ENCODE measurements at places on chromosomes 12 and 14. TPM values are rescaled to one million over a fixed set of nuclear protein-coding genes. Genes with fewer than 3 reads are reported as not detected.

DNM1L gene
- total RNA-seq: 70.8 TPM

FNTB gene
- total RNA-seq: 18.3 TPM

GLS2 gene
- 3.3 TPM for total RNA-seq

CELA1 gene
- total RNA-seq: not detected

CCND2 gene
- total RNA-seq: 88.3 TPM

POU6F1 gene
- 3.9 TPM for total RNA-seq

DNA sequence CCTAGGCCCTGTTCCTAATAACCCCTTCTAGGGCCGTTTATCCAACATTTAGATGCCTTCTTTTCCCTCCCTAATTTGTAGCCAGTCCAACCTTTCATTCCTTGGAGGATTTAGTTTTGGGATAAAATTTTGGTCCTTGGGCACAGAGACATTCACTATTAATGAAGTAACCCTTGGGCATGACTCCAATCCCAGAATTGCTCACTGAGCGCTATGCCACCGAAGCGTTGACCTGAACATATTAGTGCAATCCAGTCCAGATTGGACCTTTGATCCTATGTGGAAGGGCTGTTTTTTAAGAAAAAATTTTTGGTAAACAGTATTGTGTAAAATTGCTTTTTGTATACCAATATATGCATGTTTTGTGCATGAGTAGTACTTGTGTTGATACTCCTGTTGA, 10.0 kb downstream of the DACT1 start:
- DNase-seq: no peak

DNA sequence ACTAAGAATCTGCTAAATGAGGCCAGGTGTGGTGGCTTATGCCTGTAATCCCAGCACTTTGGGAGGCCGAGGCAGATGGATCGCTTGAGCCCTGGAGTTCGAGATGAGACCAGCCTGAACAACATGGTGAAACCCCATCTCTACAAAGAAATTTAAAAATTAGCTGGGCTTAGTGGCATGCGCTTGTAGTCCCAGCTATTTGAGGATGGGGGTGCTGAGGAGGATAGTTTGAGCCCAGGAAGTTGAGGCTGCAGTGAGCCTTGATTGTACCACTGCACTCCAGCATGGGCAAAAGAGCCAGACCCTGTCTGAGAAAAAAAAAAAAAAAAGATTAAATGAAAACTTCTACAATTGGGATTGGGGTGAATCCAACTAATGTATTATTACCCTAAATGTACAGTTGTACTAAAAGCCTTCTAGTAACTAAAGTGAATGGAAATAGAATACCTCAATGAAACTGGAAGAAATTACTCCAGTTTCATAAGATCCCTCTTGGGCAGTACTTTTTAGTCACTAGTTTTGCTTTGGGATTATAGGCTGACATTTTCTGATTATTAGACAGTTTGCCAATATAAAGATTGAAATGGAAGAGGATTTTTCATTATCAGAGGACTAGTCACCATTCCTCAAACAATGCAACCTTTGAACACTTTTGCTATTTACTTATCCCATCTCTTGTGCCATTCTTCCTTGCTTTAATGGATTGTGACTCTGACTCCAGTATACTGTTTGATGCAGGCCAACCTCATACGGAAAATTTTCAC, 14.3 kb downstream of the COCH start:
- no peak for DNase-seq

GRCh38 chr12:57240926-57241401, 10.0 kb downstream of the STAC3 start:
- DNase-seq: no peak

GRCh38 chr12:46124132-46124847, 133.9 kb upstream of the SCAF11 start:
- DNase-seq: peak; percentile 14

DNA sequence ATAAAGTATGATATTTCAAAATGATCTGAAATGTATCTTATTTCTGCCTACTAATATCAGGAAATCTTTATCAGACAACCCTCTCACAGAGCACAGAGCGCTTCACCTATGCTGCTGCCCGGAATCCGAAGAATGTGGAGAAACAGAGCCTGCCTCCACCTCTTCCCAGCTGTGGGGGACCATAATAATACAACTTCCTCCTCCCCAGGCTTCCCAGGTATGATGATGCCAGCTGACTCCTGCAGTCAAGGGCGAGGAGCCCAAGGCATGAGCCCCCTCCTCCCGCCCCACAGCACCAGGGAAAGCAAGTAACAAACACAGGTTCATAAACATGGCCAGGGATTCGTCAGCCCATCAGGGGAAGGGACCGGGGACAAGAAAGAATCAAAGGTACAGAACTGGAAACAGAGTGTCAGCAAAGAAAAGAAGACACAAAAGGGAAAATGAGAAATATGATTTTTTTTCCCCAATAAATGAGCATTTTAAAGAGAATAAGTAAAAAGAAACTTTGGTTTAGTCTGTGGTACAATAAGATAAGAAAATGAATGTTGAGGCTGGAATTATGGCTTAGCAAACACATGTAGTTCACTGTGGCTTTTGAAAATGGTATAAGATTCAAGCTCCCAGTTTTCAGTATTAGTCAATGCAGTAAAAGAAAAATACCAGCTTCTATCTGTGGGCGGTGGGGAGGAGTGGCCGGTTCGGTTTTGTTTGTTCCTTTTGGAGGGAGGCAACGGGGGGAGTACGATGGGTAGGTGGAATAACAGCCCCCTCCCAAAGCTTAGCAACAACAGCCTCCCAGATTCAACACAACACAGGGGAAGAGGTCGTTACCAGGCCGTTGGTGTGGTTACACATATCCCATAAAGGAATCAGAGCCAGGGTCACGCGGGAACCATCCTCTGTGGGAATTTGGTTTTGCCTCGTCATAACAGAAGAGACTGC, 68.3 kb downstream of the SETD3 start:
- peak; percentile 19 for DNase-seq

- no peak for DNase-seq
These were observed 84.2 kb downstream of the AVPR1A start for GRCh38 chr12:63066782-63067181.

DNA sequence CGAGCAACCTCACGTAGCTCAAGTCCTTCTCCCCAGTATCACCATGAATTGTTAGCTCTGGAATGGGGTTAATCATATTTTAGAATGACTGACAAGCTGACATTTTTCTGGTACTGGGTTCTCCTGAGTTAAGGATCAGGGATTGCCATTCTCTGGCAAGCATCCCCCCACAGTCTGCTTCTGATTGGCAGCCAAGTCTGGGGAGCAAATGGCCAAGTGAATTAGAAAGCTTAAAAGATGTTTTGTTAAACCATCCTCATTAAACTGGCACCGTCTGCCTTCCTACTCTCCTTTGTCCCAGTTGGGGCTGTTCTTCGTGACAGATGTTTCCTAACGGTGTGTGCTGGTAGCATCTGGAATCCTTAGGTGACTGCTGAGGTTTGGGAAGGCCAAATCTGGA, 17.2 kb upstream of the CISTR start:
- no peak for DNase-seq

DNA sequence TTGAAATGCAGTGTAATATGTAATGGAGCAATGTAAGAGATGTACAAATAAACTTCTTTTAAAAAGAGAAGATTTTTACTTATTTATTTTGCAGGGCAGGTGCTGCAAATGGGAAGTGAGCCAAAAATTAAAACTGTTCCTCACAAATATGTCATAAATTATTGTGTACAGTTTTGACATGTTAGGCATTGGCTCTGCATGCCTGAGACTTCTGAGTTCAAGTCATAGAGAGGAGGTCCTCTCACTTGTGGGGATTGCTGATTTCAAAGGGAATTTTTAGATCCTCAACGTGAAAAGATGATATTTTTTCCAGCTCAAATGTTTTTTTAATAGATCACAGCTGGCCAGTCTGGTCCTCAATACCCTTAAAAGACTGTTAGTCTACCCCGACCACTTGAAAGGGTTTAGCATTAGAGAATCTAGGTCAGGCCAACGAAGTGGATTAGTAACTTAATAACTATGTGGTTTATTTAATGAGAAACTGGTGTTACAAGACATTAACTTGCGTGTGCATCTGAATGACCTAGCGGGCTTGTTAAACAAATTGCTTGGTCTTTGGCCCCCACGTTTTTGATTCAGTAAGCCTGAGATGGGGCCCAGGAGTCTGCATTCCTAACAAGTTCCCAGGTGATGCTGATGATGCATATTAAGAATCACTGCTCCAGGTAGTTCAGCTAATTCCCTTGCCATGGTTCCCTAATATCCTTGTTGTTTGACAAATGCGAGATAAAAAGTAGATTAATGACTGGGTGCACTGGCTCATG, 30.9 kb upstream of the WDR89 start:
- peak; percentile 73 for DNase-seq

DNA sequence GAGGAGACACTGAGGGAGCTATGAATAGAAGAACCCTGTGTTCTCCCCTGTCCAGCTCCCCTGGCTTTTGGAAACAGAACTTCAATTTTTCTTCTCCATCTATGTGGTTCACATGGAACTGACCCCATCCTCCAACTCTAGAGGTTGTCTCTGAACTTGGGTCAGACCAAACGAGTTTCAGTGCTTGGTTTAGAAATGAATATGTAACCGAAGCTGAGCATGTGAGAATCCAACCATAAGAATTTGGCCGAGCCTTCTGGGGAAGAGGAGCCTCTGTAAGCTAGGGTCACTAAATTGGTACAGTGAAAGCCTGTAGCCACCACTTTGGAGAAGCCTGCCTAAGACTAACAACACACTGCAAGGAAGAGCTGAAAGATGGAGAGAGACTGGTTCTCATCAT, 464.4 kb downstream of the ZFP36L1 start:
- DNase-seq: no peak

DNA sequence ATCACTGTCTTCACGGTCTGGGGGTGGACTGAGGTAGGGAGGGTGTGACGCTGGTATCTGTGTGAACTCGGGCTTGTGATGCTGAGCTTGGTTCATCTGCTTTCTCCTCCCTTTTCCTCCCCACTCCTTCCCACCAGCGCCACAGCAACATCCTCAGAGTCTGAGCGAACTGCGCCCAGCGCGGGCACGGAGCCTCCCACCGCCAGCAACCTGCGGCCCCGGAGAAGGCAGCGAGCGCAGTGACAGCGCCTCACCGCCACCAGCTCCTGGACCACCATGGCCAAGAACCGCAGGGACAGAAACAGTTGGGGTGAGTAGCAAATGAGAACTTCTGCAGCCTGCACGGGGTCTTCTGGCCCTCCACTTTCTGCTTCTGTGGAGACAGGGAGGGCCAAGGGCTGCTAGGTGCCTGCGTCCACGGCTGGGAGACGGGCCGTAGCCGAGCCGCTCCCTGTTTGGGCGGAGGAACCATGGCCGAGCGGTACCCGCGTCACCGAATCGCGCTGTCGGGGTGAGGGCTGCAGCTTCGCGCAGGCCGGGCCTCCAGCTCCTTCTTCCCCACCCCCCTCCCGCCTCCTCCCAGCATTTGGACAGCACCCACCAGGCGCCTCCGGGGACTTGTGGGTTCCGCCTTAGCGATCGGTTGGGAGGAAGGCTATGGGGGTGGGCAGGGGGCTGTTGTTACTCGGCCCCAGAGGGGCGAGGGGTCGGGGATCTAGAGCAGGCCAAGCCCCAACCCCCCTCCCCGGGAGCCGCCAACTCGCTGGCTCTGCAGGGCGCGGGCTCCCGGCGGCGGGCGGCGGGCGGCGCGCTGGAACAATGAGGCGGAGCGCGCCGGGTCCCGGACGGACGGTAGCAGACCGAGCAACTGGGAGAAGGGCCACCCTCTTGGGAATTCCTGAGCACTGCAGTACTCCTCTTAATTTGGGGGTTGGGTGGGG, at the start of gene ATL1:
Gene ATL1, plus strand, starts transcription at position 156 of the 941 bp plus-strand sequence. Its CDS starts 121 bp downstream, at position 277.
- DNase-seq: no peak

DNA sequence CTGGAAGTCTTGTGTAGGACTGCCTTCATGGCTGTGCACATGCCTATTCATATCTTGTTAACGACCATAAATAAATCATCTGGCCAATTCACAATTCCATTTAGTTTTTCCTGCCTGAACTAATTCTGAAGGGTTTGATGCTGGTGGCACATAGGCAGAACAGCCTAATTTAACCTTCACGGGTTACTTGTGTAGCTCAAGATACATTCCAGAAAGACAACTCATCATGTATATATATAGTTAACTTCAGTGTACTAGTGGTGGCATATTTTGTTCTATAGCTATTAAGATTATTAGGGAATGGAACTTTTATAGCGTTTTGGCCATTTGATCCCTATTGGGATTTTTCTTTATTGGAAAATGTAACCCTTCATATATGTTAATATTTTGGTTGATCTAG, 31.4 kb downstream of the CFAP54 start:
- DNase-seq: no peak

Data from kidney epithelial cell (primary cell).